Lung (tissue), 17 donors: ENCODE measurements at places on chromosomes 2 and 18. TPM values are rescaled to one million over a fixed set of nuclear protein-coding genes. Genes with fewer than 3 reads are reported as not detected.

The DPP10 gene
- 0.20 TPM for polyA plus RNA-seq

The SCTR gene
- polyA plus RNA-seq, result 4.6 TPM

The SH2D6 gene
- polyA plus RNA-seq, result 0.14 TPM

The HAAO gene
- 6.2 TPM for polyA plus RNA-seq

The COL4A4 gene
- 5.6 TPM for polyA plus RNA-seq
